Activated CD8-positive, alpha-beta memory T cell treated with anti-CD3 and anti-CD28 coated beads, Interleukin-2, amount 50 U/mL, for 4 hours (primary cell): ENCODE measurements at places on chromosomes 6 and 20.

DNA sequence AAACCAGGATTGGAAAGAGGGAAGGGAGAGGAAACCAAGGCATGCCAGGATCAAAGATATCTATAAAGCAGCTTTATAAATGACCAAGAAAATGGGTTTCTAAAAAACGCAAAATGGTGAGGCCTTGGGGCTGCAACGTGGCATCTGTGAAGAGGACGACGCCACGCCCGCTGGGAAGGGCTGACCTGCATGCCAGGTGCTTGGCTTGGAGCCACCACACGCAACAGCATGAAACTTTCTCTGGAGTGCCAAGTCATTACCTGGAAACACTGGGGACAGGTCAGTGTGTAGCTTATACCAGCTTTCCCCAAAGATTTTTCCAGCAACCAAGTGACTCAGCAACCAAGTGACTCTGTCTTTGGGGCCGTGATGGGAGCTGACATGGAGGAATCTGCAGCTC, 82.5 kb downstream of the POPDC3 start:
- no peak for DNase-seq

- peak; percentile 50 for DNase-seq
These were observed 12.2 kb upstream of the KCNK15 start for GRCh38 chr20:44733341-44734069.

DNA sequence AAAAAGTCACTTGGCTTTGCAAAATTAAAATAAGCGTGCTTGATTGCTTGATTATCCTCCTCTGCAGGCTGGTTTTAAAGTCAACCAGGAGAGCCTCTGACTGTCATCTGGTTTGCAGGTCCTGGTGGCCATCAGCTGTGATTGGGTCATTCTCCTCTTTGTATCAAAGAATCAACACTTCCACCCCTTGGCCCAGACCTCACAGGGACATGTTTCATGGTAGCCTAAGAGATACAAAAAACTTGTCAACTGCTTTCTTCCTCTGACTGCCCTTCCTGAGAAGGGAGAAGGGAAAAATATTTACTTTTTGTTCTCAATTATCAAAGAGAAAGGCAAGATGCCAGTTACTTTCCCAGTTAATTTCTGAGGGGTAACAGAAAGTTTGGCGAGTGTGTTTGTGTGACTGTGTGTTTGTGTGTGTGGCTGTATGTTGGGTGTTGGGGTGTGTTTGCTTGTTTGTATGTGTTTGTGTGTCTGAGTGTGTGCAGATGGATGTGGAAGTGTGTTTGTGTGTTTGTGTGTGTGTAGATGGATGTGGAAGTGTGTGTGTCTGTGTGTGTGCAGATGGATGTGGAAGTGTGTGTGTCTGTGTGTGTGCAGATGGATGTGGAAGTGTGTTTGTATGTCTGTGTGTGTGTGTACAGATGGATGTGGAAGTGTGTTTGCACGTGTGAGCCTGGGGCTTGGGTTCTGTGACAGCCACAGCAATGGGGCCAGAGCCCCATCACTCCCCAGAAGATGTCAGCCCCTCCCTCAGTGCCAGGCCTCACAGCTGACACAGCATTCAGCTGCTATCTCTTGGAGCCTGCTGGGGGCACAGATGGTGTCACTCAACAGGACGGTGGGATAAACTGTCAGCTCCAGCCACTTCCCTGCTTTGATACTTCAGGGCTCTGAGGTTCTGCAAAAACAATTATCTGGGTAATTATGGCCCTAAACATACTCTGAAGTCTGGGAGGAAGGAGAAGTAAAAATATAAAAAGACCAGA, 98.6 kb upstream of the RNF24 start:
- no peak for DNase-seq

DNA sequence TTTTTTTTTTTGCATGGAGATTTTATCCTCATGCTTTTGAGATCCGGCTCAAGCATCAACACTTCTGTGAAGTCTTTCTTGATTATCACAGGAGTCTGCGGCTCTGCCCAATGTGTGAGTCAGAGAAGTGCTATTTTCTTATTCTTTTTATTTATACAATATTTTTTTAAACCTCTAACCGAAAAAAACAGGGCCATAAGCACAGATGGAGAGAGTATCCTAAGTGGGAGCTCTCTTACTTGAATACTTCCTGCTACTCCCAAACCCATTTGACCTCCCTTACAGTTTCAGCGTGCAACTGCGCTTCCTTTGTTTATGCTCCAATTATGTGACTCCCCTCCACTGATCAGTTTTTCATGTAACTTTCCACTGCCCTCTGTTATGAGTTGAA, 8.7 kb upstream of the ATXN1 start:
- no peak for DNase-seq

GRCh38 chr6:19715167-19715551, 122.0 kb upstream of the ID4 start:
- DNase-seq: no peak

DNA sequence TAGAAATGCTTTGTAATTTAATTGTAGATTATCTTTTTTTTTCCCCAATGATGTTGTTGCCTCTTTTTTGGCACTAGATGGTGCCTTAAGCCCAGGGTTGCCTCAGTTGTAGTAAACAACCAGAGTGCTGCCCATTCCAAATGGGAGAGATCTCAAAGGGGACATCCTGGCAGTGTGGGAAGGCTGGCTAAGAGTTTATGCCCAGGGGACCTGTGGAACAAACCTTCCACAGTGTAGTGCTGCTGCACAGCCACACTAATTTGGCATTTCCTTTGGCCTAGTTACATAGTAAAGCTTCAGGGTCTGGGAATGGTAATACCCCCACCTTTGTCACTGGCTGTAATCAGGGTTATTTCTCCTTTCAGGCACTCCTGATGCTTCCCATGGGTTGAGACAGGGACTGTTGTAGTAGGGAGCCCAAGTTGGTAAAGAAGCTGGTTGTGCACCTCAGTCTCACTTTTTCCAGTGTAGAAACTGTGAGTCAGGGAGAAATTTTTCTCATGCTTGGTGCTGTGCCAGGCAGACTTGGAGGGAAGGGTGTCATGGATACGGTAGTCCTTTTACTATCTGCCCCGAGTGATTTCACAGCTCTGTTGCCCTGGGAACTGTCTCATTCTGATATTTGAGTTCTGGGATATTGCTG, 177.8 kb upstream of the ECI2 start:
- no peak for DNase-seq

- DNase-seq: no peak
These were observed 90.9 kb downstream of the CAP2 start for GRCh38 chr6:17484201-17484849.

DNA sequence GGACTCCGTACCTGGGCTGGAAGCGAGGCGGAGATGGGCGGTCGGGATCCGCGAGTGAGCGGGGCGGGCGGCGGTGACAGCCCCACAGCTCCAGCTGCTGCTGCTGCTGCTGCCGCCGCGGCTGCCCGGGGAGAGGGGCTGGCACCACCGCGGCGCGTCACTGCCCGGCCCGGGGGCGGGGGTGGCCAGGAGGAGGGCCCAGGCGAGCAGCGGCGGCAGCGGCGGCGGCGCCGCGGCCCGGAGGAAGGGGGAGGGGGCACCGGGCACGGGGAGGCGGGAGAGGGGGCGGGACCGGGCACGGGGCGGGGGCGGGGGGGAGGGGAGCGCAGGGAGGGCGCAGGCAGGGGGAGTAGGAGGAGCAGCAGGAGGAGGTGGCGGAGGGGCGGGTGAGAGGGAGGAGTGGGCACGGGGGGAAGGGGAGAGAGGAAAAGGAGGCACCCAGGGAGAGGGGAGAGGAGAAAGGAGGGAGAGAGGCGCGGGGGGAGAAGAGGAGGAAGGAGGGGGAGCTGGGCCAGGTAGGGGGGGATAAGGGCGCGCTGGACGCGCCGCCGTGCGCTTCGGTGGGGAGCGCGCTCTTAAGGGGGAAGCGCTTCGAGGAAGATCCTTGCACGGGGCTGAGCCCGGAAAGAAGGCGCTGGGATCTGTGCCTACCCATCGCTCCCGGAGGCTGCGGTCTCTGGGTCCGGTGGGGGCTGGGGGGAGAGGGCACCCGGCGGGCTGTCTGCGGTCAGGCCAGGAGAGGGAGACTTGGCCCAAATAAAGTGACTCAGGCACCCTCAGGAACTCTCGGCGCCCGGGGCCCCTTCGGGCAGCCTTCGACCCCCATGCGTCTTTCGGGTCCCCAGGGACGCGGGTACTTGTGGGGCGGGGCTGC, 101.5 kb downstream of the NOL4L start:
- DNase-seq: peak; percentile 71

GRCh38 chr6:3228771-3229565, 1.5 kb upstream of the TUBB2B start:
- peak; percentile 39 for DNase-seq

DNA sequence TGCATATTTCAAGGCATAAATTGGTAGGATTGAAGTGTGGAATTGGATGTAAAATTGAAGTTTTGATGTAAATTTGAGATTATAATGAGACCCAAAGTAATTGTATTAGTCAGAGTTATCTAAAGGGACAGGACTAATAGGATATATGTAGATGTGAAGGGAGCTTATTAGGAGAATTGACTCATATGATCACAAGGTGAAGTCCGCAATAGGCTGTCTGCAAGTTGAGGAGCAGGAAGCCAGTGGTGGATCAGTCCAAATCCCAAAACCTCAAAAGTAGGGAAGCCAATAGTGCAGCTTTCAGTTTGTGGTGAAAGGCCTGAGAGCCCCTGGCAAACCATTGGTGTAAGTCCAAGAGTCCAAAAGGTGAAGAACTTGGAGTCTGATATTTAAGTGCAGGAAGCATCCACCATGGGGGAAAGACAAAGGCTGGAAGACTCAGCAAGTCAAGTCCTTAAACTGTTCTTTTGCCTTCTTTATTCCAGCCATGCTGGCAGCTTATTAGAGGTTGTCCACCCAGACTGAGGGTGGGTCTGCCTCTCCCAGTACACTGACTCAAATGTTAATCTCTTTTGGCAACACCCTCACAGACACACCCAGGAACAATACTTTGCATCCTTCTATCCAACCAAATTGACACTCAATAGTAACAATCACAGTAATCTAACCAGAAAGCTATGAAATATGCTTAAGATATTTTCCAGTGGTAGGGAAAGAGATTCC, 442.6 kb upstream of the PTCHD4 start:
- DNase-seq: no peak

- DNase-seq: no peak
These were observed 38.0 kb downstream of the PHIP start for GRCh38 chr6:79040083-79040482.

GRCh38 chr20:18011482-18011881, 42.7 kb downstream of the MGME1 start:
- DNase-seq: no peak

GRCh38 chr6:138671351-138671750, 102.2 kb upstream of the CCDC28A start:
- no peak for DNase-seq

GRCh38 chr6:117465691-117466090, 16.8 kb upstream of the DCBLD1 start:
- no peak for DNase-seq

DNA sequence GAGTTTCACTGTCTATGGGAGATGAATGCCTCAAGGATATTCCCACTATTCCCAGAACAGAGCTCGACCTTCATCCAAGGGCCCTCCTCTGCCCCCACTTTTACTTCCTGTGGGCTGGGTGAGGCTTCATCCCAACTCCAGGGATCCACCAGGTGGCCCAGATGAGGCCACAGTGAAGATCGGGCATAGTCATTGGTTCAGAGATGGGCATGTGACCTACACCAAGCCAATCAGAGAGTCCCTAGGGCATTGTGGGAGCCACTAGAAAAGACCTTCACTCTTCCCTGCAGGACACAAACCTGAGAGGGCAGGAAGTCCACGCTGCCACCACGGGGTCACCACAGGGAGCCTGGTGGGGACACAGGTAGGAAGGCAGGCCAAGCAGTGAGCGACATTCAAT, 72.9 kb upstream of the SLC22A16 start:
- no peak for DNase-seq

- DNase-seq: no peak
These were observed 90.3 kb downstream of the TBC1D7 start for GRCh38 chr6:13238017-13238416.

- no peak for DNase-seq
These were observed 45.6 kb downstream of the CENPW start for GRCh38 chr6:126385536-126385935.

GRCh38 chr6:42604150-42604549, 40.3 kb downstream of the UBR2 start:
- DNase-seq: no peak
